ENCODE measurements at places on chromosomes 16 and 17.
A peak's percentile ranks its signal among the peaks of the same experiment; 100 is the strongest.

DNA sequence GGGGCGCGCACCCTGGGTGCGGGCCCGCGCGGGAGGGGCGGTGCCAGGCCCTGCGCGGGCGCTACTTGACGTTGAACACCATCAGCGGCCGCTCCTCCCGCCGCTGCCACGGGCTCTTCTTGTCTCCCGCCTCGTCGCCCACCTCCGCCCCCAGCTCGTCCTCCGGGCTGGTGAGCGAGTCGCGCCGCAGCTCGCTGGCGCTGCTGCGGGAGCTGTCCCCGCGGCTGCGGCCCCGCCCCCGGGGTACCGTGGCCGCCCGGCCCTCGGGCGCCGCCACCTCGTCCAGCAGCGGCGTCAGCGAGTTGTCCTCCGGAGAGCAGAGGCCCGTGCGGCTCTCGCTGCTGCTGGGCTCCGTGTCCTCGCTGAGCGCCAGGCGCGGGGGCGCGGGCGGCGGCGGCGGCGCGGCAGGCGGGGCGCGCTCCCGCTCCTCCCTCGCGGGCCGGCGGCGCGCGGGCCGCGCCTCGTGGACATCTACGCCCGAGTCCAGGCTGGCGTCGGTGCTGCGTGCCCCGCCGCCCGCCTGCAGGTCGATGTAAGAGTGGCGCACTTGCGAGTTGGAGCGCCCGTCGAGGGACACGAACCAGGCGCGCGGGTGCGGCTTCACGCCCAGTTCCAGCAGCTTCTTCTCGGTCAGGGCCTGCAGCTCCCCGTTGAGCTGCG lies 8.7 kb downstream of the GRN start:
- no peak for DNase-seq

- no peak for DNase-seq
Measured at GRCh38 chr16:69932691-69933392, 18.3 kb upstream of the CLEC18A start.

DNA sequence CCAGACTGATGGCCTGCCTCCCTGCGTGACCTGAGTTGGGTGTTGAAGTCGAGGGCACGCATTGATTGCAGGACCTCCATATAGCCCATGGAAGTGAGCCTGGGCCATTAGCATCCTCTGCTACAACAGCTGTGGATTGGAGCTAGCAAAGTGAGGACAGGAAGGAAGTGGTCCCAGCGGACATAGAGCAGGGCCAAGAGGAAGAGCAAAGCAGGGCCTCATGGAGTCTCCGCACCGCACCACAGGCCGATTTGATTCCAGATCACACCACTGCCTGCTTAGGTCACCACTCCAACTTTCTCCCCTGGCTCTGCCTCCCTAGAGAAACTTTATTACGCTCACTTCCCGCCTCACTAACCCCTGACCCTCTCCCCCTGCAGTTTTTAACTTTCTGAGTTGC lies 10.7 kb upstream of the UBTF start:
- DNase-seq, result no peak

DNA sequence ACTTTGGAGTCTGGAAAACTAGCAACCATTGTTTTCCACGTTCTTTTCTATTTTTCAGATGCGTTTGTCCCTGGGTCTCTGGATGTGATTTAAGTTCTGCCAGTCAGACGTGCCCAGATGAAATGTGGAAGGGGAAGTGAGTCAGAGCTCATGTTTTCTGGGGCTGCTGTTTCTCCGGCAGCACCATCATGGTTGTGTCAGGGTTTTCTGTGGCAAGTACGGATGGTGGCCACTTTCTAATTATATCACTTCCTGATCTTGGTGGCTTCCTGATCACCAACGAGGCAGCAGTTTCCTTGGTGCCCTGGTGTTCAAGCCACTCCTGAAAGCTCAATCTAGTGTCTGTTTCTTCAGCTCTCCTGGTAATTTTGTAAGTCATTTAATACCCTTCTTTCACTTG lies 31.4 kb upstream of the PMFBP1 start:
- DNase-seq, result no peak

- no peak for DNase-seq
Measured at GRCh38 chr16:85002608-85003007, 8.7 kb downstream of the ZDHHC7 start.

GRCh38 chr16:79381603-79382042 lies 218.9 kb downstream of the MAF start:
- no peak for DNase-seq

DNA sequence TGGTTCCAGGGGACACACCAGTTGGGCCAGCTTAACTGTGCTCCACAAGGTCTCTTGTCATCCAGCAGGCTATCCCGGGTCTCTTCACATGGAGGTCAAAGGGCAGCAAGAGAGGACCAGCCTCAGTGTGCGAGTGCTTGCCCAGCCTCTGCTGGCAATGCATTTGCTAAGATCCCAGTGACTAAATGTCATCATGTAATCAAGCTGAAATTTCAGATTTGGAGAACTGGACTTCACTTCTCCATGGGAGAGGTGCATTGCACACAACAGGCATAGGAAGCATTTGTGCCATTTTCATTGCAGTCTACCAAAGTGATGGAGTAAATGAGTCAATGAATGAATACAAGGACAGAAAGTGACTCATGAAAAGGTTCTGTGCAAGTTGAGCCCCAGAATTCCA lies 51.2 kb upstream of the KDM8 start:
- no peak for DNase-seq

GRCh38 chr17:34699181-34699580 lies 119.8 kb downstream of the TMEM132E start:
- no peak for DNase-seq

- peak; percentile 39 for DNase-seq
Measured at GRCh38 chr17:8220783-8221662, 10.6 kb upstream of the AURKB start.

DNA sequence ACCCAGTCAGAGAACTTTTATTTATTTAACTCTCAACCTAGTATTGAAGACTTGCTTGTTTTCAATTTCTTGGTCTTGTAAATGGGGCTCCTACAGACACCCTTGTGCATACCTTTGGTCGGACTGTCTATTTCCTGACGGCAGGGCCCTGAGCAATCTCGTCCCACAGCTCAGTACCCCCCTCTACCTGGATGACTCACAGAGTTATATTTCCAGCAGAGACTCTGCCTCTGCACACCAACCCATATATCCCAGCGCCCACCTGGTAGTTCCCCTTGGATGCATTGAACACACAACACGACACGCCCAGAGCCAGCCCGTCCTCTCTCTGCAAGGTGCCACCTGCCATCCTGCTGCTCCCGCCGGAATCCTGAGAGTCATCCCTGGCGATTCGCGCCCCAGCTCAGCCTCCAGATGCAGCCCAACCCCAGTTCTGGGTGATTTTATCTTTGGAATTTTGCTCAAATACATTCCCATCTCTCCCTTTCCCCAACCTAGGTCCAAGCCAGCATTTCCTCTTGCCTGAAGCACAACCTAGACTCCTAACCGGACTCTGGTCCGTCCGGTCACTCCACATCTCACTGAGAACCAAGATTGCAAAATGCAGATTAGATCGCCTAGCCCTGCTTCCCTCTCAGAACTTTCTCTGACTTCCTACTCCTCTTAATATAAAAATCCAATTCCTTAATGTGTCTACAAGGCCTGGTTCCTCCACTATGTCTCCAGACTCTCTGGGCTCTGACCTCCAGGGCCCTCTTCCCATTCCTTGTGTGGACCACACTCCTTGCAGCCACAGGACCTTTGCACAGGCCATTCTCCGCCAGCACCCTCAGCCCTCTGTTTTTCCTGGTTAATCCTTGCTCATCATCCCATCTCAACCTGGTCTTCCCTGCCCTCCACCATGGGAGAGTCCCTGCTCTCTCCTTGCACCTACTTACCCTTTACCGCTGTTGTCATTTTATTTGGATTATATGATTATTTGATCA lies 129.2 kb downstream of the SEC14L1 start:
- DNase-seq, result no peak

DNA sequence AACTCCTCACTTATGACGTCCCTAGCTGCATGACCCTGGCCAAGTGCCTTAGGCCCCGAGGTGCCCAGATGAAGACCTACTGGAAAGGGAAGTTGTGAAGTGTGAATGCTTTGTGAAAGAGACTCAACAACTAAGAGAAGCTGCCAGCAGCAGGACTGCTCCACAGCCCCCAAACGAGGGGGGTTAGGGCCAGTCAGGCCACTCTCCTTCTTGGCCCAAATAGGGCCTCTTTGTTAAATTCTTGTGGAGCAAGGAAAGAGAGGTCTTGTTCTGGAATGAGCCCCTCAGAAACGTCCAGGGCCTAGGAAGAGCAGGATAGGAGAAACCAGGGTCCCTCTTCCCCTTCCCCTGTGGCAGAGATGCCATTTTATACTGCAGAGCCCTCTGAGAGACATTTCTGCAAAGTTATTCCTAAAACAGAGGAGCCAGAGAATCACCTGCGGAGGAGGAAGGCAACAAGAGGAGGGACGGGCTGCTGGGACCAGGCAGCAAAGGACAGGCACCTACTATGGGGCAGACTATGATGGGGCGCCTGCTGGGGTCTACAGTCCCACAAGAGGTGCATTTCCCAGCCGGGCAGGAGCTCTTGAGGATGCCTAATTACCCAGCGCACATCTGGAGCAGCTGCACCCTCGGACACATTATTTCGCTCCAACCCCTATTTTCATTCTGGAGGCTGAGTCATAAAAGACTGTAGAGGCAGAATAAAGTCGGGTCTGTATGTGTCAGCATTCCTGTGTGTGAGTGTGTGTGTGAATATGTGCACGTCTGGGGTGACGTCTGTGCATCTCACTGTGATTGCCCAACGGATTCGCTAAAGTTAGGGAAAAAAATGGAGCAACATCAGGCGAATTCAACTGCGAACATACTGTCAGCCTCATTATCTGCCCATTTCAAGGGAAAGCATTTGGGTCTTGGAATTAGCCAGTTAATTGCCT lies 11.4 kb upstream of the HOXB9 start:
- no peak for DNase-seq

- DNase-seq, result peak; percentile 28
Measured at GRCh38 chr16:20323591-20324117, 3.7 kb downstream of the GP2 start.

GRCh38 chr17:73455050-73455687 lies 143.4 kb upstream of the CDC42EP4 start:
- DNase-seq, result no peak

DNA sequence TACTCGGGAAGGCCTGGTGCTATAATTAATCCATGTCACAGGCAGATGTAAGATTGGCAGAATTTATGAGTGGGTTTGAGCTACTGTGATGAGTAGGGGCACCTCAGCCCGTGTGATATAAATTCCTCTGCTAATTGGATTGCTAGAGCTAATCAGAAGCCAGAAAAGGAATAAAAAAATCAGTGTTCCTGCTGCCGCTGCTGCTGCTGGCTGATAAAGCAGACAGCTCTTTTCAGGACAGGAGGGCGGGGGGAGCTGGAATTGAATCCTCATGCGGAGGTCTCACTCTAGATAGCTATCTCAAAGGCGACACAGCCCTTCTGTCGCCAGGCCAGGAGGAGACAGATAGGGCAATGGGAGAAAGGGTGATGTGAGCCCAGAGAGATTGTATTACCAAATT lies 182.7 kb upstream of the ZFHX3 start:
- DNase-seq, result no peak

DNA sequence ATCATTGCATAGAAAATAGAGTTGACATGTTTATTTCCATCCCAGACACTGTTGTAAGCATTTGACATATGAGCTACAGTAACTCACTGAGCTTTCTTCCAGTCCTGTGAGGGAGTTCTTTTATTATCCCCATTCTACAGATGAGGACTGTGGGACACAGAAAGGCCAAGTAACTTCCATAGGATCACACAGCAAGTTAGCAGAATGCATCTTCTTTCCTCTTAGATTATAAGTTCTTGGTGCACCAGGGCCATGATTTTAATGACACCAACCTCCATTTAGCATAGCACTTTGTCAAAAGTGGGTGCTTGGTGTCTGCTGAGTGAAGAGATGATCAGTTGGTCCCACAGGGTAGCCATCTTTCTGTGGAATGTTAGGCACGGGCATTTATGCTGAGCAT lies 12.7 kb downstream of the JPT2 start:
- no peak for DNase-seq

DNA sequence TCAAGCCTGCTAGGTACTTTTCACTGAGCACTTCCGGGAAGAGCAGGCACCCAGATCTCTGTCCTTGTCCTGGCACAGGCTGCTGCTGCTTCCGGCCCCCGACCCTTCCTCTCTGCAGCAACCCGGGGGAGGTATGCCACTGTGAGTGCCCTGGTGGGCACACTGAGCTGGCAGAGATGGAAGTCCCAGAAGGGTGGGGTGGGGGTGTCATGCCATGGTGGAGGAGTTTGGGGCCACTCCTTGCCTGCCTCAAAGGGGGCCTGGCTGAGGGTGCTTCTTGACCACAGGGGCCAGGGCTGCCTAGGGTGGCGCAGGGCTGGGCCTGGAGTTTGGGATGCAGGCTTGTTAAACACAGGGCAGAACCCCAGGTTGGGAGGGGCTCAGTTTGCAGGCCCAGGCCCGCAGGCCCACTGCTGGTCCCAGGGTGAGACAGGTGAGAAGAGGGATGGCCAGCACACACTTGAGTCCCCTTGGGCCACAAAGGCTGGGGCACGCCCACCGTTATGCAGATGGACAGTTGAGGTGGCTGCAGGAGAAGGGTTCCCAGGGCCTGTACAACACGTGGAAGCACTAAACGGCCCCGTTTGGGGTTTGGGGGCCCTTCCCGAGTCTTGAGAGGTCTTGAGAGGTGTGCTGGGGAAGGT lies 8.7 kb downstream of the TMEM235 start:
- DNase-seq, result no peak

- no peak for DNase-seq
Measured at GRCh38 chr17:76040376-76040775, 13.3 kb upstream of the EVPL start.

GRCh38 chr17:18108401-18109312 lies at the start of gene MYO15A:
Gene MYO15A, plus strand, starts transcription at chr17:18108756. Its CDS starts 10,045 bp downstream, at chr17:18118801.
- no peak for DNase-seq

DNA sequence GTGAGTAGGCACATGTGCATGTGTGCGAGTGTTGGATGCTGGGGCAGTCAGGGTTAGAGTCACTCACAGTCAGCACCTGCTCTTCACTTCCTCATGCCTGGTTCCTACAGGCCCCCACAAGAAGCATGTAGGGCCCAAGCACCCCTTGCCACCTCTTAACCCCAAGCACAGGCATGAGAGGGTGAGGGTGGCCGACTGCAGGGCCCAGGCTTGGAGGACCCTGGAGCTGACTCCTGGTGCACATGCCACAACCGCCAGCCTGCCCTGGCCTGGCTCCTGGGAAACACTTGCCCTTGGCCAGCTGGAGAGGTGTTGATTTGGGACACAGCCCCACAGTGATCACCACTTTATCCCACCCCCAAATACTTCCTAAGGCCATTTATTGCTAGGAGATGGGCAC lies 16.9 kb upstream of the CDRT15L2 start:
- DNase-seq, result no peak

Data from NCI-H187 treated with DMSO at 0.1 percent for 48 hours (cell line).